NCI-H226 (cell line): ENCODE measurements at places on chromosomes 7 and 10.
A peak's percentile ranks its signal among the peaks of the same experiment; 100 is the strongest.

DNA sequence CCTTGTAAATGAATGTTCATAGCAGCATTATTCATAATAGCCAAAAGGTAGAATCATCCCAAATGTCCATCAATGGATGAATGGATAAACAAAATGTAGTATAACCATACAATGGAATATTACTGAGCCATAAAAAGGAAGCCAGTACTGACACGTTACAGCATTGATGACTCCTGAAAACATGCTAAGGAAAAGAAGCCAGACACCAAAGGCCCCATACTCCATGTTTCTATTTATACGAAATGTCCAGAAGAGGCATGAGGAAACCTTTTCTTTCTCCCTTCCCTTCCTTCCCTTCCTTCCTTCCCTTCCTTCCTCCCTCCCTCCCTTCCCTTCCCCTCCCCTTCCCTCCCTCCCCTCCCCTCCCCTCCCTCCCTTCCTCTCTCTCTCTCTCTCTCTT lies 131.9 kb downstream of the JAZF1 start:
- DNase-seq, result no peak

- DNase-seq, result no peak
These were observed 15.7 kb downstream of the ANLN start for GRCh38 chr7:36405409-36405803.

DNA sequence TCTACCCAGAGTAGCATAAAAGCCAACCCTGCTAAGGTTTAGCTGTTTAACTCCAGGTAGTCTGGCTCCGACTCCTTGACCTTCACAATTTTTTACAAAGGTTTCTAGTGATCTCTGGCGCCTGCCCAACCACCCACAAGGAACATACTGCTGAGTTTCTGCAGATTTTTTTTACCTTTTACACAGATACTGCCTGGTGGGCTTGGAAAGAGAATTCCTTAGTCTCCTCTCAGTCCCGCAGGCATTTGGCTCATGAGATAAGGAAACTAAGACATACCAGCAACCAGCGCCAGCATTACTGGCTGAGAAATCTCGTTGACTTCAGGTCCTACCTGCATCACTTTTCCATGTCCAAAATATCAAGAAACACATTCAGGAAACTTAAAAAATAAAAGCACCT lies 51.1 kb upstream of the LYZL1 start:
- DNase-seq, result peak; percentile 26

GRCh38 chr7:29352041-29352440 lies 157.5 kb downstream of the CHN2 start:
- DNase-seq, result no peak

DNA sequence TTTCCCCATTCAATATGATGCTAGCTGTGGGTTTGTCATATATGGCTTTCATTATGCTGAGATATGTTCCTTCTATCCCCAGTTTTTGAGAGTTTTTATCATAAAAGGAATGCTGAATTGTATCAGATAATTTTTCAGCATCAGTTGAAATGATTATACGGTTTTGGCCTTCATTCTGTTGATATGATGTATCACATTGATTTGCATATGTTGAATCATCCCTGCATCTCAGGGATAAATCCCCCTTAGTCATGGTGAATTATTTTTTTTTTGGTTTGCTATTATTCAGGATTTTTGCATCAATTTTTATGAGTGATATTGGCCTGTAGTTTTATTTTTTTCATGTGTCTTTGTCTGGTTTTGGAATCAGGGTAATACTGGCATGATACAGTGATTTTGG lies 1152.3 kb upstream of the C7orf33 start:
- DNase-seq, result no peak

- peak; percentile 19 for DNase-seq
These were observed 100.0 kb upstream of the AMPH start for GRCh38 chr7:38731215-38731614.

DNA sequence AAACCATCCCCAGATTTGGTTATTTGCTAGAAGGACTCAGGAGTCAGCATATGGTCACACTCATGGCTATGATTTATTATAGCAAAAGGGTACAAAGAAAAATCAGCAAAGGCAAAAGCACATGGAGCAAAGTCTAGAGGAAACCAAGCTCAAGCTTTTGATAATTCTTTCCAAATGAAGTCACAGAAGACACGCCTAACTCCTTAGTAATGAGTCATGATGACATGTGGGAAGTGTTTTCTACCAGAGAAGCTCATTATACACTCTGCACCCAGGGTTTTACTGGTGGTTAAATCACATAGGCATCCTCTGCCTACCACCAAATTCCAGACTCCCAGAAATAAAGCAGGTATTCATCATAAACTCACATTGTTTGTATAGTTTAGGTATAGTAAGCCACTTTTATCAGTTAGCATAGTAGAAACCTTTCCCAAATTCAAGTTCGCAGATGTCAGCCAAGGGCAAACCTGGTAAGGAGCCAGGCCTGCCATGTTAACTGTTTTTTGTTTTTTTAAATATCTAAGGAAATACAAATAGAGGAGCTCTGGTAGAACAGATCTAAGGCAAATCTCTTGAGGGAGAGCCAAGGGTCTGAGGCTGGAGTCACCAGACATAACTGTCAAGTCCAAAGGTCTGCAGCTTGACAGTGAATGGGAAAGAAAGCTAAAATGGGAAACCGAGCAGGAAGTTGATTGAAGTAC lies 15.4 kb upstream of the HIBADH start:
- peak; percentile 100 for DNase-seq

DNA sequence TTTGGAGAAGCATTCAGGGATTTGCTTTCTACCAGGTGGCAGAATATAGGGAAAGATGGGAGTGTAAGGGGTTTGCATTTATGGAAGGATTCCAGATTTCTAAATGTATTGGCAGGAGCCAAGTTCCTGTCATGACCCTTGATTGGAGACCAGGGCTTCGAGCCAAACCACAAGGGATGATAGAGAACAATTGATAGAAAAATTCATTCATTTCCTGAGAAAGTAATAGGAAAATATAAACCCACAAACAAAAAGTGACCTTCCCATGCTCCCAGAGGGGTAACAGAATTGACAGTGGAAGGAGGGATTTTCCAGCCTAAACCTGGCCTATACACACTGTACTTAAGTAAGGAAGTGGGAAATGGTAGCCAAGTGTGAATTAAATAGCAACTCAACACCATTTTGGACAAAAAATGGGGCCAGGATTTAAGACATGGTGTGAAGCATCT lies 22.4 kb upstream of the IFIT2 start:
- peak; percentile 74 for DNase-seq

DNA sequence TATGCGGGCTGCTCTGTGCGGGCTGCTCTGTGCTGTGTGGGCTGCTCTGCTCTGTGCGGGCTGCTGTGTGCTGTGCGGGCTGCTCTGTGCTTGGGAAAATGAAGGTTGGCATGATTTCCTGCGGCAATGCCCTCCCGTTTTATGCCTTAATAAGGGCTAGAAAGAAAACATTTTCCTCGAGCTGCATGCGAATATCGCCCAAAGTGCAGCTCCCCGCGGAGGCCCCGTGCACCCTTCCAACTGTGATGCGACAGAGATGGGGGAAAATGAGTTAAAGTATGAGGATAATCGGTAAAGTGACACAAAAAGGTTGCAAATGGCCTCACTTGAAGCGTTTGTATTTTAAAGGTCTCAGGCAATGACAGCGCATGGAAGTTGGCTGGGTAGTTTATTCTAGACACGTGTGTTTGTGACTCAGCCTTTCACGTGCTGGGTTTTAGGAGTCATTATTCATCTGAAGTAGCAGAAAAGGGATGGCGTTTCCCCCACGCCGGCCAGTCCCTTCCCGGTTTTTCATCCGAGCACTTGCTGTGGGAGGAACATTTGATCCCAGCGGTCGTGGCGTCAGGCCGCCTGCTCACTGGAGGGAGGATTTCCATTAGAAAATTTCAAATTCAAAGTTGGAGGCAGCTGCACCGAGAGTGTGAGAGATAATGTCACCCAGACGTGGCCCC lies 220.7 kb downstream of the ADARB2 start:
- DNase-seq, result no peak

DNA sequence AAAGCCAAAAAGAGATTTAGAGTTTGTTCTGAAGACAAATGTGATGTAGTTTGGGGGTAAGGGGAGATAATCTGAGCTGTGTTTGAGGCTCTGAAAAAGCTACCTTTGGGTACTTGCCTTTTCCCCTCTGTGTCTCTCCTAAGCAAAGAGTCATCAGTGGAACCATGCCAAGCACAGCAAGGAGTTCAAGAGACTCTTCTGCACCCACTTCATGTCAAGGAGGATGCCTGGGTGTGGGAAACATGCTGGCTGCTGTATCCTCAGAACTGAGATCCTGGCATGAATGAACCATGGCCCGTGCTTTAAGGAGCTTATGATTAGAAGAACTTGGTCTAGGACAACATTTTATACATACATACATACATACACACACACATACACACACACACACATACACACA lies 142.9 kb downstream of the NOC3L start:
- DNase-seq, result peak; percentile 19

DNA sequence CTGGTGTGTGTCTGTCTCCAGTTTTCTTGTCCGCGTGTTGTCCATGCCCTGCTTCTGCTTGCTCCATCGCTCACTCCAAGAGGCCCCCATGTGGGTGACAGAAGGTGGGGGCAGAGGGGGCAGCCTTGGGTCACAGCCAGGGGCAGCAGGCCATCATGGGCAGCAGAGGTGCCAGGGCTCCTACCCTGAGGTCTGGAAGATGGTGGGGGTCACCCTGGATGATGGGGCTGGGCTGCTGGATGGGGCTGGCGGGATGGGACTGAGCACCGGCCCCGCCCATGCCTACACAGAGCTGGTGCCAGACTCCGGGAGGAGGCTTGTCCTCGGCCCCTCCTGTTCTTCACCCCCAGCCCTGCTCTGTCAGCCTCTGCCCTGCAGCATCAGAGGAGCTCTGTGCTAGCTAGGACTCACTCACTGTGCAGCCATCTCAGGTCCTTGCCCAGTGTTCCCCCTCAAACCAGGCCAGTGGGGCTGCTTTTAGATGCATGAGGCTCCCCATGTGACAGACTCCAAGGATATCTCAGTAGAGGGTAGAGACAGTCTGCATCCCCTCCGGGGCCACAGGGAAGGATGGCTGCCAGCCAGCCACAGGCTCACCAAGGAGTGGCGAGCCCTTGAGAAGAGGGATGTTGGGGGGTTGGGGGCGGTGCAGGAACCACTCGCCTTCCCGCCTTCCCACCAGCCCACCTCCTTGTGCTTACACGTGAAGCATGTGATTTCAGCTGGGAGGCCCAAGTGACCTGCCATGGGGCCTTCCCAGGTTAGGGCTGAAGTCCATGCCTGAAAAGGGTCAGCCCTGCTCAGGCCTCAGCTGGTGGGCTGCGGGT lies 35.5 kb upstream of the PPIF start:
- DNase-seq, result no peak

DNA sequence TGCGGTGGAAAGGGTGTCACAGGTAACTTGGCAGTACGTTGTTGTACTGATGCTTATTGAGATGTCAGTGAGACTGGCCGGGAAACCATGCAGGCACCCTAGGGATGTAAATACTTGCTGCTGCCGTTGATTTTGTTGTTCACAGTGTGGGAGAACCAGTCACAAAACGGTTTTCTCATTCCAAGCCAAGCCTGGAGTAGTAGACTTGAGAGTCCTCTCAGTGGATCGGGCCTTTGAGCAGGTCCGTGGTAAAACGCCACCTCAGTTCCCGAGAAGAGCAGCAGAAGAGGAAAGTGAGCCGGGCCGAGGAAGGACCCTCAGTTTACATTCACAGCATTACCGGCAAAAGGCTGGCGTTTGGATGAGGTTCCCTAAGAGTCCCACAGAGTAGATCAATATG lies 1.1 kb downstream of the JAKMIP3 start:
- no peak for DNase-seq

DNA sequence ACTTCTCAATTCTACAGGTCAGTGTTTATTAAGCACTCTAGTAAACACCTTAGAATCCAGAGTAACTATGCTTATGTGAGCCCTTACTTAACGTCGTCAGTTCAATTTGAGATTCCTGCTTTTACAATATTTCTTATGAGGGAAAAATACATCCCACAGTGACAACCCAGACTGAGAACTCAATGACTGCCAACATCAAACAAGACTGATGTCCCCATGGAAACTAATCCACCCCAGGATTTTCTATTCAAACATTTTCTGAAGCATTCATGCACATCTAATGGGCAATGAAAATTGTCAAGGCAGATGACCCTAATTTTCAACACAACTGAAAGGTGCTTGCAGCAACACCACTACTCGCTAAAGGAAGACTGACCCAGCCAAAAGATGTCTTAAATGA lies 67.0 kb downstream of the ATE1 start:
- DNase-seq, result no peak

- no peak for DNase-seq
These were observed 372.8 kb upstream of the CELF2 start for GRCh38 chr10:10644676-10645385.

DNA sequence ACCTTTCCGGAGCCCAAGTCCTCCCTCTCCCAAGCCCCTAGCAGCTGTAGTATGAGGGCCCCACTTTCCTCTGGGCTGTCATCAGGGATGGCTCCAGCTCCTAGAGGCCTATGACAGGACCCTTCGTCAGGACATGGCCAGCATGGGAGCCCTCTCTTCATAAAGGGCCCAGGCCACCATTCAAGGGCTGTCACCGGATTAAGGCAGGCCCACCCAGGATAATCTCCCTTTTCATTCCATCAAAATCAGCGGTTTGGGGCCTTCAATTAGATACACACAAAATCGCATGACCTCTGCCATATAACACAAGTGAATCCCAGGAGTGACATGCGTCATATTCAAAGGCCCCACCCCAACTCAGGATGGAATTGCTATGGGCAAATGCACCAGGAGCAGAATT lies 12.2 kb upstream of the GDF10 start:
- no peak for DNase-seq

- DNase-seq, result no peak
These were observed 39.7 kb downstream of the KDM7A start for GRCh38 chr7:140137078-140137477.

DNA sequence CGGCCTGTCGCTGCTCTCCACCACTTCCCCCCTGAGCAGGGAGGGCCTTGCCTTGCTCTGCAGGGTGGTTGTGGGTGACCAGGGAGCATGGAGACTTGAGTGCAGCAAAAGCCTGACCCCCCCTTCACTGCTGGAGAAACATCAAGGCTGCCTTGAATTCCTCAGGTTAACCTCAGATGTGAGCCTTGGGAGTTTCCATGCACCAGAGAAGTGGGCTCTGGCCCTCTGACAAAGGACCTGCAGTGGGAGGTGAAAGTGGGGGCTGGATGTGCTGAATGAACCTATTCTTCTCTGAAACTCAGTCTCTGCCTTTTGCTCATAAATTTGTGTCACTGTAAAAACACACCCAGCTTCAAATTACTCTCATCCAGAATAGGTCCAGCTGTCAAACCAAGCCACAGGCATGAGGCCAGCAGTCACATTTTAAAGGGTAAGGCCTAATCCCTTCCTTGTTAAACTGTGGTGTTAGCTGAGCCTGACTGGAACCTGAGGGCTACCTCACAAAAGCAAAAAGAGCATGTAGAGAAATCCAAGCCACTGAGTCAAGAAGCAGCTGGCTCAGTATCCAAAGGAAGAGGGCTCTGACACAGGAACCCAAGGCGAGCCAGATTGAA lies 356.8 kb downstream of the CCSER2 start:
- DNase-seq, result no peak

GRCh38 chr7:90708841-90709317 lies 112.8 kb downstream of the CDK14 start:
- peak; percentile 30 for DNase-seq

GRCh38 chr7:7517754-7518153 lies 17.9 kb downstream of the COL28A1 start:
- no peak for DNase-seq

- no peak for DNase-seq
These were observed 860.9 kb downstream of the XPNPEP1 start for GRCh38 chr10:109062371-109062770.
